ENCODE measurements at places on chromosomes 2 and 18.

- no peak for DNase-seq
Measured at GRCh38 chr18:11108947-11109346, 40.4 kb downstream of the PIEZO2 start.

GRCh38 chr2:44150473-44150872, 18.2 kb upstream of the PPM1B start:
- no peak for DNase-seq

DNA sequence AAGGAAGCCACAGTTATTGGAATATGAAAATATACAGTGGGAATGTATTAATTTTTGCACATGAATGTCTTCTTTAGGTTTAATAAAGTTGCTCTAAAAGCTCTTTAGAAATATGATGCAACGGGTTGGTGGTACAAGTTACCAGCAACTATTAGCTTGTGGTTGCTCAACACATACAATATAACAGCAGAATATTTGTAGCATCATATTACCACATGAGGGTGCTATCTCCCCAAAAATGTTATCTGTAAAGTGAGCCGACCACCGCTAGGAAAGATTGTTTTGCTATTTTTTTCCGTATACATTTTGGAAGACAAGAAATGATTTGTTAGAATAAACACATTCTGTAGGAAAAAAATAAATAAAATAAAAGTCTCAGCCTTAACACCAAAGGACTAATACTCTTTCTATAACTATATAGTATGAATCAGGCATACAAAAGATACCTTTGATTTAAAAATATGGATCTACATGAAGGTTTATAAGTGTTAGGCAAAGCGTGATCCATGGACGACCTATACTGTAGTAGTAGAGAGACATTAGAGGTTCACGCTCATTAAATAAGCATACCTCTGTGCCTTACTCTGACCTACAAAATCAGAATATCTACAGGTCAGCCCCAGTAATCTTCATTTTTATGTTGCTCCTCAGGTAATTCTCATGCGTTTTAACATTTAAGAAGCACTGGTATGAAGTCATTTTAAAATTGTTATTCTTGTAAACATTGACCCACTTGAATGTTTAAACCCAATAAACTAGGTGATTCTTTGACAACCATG, 1110.6 kb upstream of the ACVR2A start:
- peak; percentile 58 for DNase-seq

DNA sequence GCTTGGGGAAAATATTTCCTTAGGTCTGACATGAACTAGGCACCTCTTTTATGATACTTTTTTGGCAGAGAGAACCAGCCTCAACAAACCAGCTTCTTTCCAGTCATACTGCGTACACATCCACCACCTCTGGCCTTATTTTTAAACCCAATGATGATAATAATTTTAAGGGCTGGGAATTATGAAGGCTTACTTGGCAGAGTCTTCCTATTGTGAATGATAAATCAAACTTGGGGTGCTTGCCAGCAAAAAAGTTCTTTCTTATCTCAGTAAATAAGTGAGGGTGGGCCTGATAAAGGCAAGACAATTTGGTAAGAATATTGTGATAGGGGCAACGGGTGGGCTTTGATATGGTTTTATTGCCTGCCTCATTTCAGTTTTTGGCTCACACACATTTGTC, 1230.2 kb upstream of the ZEB2 start:
- DNase-seq, result no peak

DNA sequence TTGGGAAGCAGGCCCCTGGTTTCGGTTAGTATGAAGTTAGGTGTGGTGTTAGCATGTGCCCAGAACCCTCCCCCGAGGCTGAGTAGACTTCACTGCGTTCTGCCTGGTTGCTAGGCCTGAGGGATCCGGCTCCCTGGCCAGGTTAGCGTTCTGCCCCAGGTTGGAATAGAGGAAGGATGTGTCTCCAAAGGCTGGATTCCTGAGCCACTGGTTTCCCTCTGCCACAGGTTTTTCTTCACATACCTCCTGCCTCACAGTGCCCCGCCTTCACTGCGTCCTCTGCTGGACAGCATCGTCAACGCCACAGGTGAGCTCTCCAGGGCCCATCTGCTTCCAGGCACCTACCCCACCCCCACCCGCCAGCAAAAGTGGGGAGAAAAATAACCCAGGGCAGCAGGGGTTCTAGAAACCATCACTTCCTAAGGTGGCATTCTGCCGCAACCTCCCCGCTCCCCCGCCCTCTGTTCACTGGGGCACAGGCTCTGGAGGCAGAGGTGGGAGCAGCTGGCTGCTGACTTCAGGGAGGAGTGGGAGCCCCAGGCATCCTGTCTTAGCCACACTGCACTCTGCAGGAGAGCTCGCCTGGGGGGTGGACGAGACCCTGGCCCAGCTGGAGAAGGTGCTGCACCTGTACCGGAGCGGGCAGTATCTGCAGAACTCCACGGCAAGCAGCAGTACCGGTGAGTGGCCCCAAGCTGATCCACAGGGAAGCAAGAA, 7.1 kb downstream of the PKDCC start:
- DNase-seq, result no peak

GRCh38 chr2:50395605-50396297, 636.2 kb downstream of the NRXN1 start:
- no peak for DNase-seq

DNA sequence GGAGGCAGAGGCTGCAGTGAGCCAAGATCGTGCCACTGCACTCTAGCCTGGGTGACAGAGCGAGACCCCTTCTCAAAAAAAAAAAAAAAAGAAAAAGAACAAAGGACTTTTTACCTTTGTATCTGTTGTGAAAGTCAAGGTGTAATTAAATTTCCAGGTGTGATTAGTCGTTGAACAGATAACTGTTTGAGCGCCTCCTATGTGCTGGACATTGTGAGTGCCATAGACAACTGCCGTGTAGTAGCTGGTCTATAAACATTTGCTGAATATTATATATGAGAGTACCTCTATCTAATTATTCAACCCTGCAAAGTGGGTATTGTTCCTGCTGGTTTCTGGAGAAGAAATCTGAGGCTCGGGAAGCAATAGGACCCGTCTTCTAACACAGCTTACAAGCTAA, 71.8 kb downstream of the ASAP2 start:
- DNase-seq, result no peak

DNA sequence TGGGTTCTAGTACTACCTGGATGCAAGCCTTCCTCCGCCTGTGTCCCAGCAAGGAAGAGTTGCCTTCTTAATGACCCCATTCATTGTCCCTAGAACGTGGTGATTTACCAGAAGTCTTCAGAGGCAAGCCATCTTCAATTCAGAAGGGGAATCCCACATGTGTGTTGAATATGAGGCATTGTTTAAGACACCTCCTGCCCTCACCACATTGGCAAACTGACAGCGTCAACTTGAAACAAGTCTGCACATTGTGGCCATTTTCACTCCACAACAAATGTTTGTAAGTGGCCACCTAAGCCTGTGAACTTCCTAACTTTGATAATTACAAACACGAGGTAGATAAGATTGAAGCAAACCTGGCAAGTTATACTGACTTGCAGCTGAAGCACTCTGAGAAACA, 83.7 kb downstream of the TCF7L1 start:
- no peak for DNase-seq
